ENCODE measurements at places on chromosomes 3 and 15.
A peak's percentile ranks its signal among the peaks of the same experiment; 100 is the strongest.

- DNase-seq, result no peak
Measured at GRCh38 chr3:13389378-13389777, 30.7 kb downstream of the NUP210 start.

DNA sequence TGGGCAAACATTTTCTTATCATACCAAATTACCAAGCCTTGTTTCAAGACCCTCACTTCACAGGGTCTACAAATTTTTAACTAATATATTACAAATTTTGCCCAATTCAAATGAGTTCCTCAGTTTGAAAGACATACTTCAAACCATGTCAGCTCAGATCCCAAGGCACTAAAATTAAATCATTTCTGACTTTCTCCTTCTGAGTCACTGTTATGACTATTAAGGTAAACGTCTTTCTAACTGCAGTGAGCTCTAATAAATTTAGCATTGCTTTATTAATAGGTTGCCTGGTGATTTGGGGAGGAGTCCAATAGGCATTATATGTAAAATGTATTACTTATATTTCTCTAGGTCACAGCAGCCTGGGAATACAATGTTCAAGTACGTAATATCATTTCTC is 158.2 kb upstream of the ARHGEF26 start:
- DNase-seq, result no peak

- DNase-seq, result peak; percentile 70
Measured at GRCh38 chr3:107927361-107928083, 163.3 kb downstream of the CD47 start.

GRCh38 chr3:182239316-182239715 is 527.6 kb downstream of the SOX2 start:
- DNase-seq, result no peak

DNA sequence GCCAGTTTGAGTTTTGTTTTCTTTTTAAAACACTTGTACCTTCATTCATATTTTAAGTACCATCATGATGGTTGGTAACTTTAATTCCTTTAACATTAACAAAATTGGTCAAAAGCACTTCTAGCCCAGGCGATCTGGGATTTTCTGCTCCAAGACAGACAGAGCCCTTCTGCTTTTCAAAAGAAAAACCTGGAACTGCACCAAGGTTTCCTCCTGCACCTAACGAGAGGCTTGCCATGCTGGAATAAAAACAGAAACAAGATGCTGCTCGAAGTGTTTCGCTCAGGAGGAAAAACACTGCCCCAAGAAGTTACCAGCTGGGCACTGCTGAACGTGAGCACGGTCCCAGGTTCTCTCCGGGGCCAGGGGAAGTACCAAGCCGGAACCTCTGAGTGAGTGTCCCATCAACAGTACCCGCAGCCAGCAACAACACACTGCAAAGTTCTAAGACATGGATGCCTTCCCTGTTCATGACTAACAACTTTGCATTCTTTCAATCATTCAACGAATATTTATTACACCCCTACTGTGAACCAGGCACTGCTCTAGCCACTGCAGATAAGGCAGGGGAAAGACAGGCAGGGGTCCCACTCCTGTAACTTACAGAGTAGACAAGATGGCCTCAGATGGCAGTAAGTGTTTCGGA is 98.8 kb downstream of the XXYLT1 start:
- DNase-seq, result no peak

- no peak for DNase-seq
Measured at GRCh38 chr3:181484026-181484425, 227.7 kb upstream of the SOX2 start.

DNA sequence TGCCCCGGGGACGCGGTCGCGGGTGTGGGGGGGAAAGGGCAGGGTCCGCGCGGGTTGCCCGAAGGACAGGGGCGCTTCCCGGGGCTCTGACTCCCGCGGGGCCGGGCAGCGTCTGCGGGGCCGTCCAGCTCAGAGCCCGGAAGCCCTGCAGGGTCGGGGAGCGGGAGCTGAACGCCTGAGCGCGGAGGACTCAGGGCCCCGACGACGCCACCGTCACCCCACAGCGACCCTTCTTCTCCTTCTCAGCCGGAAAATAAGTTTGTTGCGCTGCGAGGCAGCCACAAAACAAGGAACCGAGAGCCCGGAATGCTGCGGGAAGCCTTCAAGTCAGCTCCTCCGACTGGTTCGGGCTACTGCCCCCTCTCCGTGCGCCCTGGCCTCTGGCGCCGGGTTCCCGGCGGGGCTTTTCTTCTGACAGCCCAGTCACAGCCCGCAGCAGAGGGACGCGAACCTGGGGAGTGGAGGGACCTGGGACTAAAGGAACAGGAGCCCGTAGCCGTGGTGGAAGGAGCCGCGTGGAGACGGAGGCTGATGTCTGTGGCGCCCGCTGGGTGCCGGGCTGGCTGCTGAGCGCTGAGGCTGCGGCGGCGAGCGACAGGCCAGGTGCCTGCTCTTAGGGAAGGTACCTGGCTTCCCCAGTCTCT is 484 bp downstream of the CNTN4 start:
- DNase-seq, result no peak

- DNase-seq, result no peak
Measured at GRCh38 chr3:82376883-82377282, 615.4 kb upstream of the GBE1 start.

- no peak for DNase-seq
Measured at GRCh38 chr3:135368316-135368715, 573.3 kb downstream of the EPHB1 start.

- DNase-seq, result no peak
Measured at GRCh38 chr3:195207056-195207455, 63.9 kb downstream of the XXYLT1 start.

- no peak for DNase-seq
Measured at GRCh38 chr15:68732451-68732850, 88.2 kb downstream of the ANP32A start.

GRCh38 chr15:30922480-30923311 is 19.0 kb downstream of the FAN1 start:
- no peak for DNase-seq

DNA sequence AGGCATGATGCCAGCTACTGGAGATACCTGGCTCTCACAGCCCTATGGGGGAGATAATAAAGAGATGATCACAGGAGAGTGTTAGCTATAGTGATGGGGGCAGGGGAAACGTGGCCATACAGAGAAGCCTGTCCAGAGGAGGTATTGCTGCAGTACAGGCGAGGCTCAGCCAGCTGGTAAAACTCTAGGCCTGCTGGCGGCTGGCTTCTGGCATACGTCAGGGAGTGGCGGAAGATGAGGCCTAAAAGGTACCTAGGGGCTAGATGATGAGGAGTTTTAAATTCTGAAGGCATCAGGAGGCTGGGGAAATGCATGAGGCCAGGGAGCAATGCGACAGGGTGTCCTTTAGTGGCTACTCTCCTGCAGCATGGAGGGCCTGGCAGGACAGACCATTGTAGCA is 110.7 kb downstream of the EEFSEC start:
- DNase-seq, result no peak

DNA sequence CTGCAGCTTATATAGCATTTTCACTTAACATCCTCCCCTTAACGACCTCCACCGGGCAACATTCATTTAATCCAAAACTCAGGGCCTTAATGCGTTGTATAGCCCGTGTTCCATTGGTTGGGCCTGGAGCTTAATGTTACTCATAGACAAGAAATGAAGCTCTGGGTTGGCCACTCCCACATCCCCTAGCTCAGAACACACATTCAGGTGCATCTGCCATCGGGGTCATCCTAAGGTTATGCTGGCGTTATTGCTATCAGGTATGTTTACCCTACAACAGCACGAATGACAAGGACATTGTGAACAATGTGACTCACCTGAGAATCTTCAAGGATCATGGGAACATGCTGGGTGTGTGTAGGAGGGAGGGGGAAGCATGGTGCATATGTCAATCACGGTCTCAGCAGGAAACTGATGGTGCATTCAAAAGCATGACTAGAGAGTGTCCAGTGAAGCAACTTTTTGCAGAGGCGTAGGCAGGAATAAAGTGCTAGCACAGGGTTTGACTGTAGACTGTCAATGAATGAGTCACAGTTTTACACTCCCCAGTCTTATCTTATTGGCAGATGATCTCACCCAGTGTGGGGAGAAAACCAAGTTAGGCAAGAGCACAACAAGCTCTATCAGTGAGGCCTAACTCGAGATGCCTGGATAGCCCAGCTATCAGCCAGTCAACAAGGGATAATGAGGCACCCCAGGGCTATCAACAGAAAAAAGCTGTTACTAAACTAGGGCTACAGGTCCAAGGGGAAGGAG is 402.1 kb upstream of the MCTP2 start:
- no peak for DNase-seq

DNA sequence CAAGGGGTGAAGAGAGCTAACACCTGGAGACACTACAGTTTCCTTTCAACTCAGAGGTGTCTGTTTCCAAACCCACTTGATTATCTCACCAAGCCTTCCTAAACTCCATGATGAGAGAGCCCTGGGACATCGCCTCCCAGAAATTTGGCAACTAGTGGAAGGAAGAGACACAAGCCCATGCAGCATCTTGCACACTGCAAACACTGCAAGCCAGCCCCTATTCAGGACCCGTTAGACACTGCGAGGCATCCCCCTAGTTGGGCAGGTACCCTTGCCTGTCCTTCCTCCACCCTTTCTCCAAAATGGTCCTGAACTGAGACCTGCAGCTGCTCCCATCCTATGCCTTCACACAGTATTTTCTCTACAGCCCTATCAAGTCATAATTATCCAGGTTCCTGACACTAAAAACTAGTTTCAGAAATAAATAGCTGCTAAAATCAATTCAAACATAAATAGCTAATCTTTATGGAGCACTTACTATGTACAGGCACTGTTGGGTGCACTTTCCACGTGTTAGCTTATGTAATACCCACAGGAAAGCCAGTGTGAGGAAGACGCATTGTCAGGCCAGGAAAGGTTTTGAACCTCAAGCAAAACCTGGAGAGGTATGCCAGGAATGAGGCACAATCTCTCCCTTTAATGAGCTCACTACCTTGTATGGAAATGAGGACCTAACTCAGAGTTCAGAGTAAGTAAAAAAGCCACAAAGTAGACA is 2.8 kb downstream of the MAGI1 start:
- no peak for DNase-seq

DNA sequence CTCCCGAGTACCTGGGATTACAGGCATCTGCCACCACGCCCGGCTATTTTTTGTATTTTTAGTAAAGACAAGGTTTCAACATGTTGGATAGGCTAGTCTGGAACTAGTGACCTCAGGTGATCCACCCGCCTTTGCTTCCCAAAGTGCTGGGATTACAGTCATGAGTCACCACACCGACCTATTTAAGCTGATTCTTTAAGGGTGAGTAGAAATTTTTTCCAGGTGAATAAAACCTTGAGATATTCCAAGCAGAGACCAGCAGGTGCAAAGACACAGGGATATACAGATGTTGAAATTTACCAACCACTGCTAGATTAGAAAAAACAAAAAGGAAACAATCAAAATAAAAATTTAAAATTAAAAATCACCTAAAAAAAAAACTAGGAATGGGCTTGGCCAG is 74.4 kb upstream of the CHRNB4 start:
- no peak for DNase-seq

DNA sequence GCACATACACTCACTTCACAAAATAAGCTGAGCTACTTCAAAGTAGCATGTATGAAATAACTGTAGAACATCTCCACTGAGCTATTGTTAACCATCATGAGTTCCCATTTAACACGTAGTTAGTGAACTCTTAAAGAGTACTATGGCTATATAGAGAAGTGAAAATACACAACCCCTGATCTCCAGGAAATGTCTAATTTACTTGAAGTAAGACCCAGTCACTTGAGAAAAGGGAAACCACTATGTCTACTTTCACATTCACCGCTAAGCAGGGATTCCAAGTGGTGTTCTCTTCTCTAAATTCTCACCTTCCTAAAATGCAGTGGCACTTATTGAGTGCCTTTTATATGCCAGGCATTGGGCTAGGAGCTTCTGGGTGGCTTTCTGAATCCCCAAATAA is 35.0 kb upstream of the COLQ start:
- DNase-seq, result no peak

DNA sequence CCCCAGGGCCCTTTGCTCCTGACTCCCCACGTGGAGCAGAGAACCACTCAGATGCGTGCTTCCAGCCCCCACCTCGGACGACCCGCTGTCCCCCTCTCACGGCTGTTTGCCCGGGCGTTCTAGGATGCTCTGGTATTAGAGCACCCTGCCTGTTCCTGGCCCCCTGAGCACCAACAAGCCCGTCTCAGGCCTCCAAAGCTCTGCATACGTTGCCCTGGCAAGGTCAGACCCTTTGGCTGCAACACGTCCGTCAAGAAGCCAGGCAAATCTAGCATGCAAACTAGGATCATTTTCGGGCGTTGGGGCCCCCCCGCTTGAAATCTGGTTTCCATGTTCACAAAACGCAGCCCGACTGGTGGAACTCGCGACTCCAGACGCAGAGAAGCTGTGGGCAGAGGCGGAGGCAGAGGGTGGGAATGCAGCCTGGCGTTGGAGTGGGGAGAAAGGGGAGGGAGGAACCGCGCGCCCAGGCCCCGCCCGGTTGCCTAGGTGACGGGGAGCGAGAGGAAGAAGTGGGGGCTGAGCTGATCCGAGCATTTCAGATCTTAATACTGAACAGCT is 86.2 kb upstream of the PIAS1 start:
- DNase-seq, result no peak

DNA sequence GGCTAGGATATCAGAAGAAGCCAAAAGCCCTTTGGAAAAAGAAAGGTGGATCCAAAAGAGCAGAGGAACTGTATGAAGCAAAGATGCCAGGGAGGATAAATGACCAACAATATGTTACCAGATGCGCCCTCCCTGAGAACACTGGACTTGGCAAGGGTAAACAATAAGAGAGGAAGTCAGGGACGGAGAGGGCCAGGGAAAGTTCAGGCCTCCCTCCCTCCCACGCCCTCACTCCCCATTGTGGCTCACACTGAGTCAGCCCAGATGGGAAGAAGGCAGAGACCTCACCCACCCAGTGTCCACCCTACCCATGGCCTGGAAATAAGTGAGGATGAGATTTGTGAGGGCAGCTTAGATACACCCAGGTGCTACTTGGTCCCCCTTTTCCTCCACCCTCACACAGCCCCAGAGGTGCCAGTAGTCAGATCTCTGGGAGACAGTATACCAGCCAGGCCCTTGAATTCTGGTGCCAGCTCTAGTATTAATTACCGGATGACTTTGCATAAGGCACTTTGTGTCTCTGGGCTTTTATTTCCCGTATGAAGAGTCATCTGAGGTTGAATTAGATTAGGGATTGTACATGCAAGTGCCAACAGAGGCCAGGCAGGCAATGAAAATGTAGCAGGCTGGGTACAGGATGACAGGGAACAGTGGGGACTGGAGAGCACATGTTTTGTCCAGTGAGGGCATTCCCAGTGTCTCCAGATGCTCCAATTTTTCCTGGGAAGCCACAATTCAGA is 35.1 kb upstream of the FRMD4B start:
- DNase-seq, result no peak

DNA sequence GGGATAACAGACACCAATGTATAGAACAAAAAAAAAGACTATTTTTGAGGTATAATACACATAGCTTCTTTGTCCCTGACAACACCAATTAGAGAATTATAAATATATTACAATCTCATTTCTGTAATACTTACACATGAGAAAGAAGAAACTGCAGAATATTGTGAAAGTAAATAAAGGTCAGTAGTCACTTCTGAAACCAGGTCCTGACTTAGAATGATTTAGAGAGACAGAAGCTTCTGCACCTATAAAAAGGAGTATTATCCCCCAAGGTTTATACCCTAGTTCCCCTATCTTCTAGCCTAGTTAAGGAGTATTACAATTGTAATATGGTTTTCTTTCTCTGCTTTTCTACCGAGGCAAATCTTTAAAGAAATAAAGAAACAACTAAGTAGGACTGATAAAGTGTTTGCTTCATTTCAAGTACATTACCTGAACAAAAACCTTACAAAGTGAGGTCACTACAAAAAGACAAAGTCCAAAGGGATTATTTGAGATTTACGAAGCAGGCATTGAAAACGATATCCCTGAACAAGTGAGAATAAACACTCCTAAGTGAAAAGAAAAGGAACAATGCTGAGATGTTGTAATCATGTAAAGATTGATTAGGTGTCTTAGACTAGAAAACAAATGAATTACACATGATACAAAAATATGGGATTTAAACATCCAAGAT is 103.0 kb downstream of the GBE1 start:
- DNase-seq, result no peak
